ENCODE measurements at places on chromosomes 1 and 21.

DNA sequence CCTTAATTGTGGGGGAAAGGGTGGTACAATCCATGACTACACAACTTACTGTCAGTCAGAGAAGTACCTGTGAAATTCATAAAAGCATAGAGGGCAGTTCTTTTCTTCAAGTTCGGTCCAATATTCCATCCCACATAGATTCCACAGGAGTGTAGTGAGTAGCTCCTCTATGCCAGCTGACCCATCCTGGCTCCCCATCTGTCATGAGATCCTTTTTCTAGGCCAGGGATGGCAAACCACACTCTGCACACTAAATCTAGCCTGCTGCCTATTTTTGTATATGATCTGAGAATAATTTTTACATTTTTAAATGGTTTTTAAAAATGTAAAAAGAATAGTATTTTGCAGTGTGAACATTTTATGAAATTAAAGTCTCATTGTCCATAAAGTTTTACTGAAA, 107.0 kb upstream of the TSPAN2 start:
- no peak for DNase-seq

GRCh38 chr1:196400478-196401451, 207.5 kb downstream of the KCNT2 start:
- no peak for DNase-seq

GRCh38 chr1:243508943-243509342, 253.1 kb downstream of the SDCCAG8 start:
- no peak for DNase-seq

- no peak for DNase-seq
Observed at GRCh38 chr1:27773826-27774445, 917 bp downstream of the STX12 start.

- DNase-seq, result no peak
Observed at GRCh38 chr1:214638459-214638807, 35.4 kb downstream of the CENPF start.

DNA sequence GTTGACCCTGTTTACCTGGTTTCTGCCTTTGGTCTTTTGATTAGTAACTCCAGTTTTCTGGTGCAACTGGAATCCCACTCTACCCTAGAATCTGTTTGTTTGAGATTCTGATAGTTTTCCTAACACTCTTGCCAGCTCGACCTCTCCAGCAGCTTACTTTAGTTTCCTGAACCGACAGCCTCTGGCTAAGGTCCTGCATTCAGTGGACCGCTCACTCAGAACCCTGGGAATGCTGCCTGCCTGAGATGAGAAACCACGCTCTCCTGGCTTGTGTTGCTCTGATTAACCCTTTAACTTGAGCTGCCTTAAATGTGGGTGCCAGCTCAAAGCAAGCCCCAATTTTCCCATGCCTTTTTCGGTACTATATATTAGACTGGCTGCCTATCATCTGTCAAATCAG, 45.3 kb upstream of the SIPA1L2 start:
- no peak for DNase-seq

- no peak for DNase-seq
Observed at GRCh38 chr1:199495432-199495831, 532.1 kb upstream of the NR5A2 start.

GRCh38 chr1:79264975-79265818, 258.7 kb upstream of the ADGRL4 start:
- DNase-seq, result no peak

DNA sequence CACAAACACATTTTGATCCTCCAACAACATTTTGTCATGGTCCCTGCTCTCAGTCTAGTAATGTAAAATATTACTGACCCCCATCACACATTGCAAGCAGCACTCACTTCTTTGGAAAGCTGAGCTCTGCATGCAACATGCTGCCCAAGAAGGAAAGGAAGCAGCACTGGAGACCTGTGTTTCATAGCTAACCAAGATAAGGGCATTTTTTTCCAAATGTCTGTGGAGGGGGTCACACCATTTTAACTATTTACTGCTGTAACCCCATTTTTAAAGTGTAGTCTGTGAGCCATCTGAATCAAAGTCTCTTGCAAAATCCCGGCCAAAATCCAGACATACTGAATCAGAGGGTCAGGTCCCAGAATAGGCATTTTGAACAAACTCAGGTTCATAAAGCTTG, 4.5 kb upstream of the RASSF5 start:
- DNase-seq, result no peak

DNA sequence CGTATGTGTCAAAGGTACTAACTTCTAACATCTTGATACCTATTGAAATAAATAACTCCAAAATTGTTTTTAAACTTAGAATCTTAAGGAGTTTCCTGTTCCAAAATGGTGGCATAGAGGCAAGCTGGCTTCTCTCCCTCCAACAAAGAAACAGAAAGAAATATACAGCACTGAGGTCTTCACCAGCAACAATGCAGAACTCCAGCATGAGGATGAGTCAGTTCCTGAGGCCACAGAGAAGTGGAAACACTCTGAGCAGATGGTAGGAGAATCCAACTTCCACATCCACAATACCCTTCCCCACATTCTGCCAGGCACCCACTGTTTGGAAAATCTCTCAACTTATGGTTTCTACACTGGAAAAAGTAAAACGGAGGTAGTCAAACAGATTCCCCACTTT, 12.2 kb upstream of the PPIH start:
- no peak for DNase-seq

DNA sequence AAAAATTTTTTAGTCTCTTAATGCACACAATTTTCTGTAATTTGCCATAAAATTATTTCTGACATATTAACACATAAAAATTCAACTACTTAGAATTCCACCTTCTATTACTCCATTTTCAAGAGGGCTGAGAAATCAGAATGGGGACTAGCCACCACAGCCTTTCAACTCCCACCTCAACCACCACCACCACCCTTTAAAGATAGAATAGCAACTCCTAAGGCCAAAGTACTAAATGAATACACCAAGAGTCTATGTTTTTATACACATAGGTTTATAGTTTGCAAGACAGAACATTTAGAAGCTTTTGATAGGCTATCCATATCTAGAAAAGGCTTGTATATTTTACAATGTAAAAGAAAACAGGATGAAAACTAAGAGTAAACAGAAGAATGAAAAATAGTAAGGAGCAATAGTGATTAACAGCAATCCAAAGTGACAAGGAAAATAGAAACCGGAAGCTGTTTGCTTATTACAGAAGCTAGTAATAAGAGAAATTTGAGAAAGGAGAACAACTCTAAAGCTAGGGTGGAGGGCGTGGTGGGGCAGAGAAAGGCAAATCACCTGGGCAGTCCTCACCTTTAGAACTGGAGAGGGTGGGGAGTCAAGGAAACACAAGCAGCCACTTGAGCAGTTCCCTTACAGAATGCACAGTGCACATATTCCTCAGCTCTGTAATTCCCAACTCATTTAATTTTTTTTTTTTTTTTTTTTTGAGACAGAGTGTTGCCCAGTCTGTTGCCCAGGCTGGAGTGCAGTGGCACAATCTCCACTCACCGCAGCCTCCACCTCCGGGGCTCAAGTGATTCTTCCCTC, 27.7 kb downstream of the EPS15 start:
- no peak for DNase-seq

Measured in 8988T (cell line).